ENCODE measurements at places on chromosomes 3 and 15.

DNA sequence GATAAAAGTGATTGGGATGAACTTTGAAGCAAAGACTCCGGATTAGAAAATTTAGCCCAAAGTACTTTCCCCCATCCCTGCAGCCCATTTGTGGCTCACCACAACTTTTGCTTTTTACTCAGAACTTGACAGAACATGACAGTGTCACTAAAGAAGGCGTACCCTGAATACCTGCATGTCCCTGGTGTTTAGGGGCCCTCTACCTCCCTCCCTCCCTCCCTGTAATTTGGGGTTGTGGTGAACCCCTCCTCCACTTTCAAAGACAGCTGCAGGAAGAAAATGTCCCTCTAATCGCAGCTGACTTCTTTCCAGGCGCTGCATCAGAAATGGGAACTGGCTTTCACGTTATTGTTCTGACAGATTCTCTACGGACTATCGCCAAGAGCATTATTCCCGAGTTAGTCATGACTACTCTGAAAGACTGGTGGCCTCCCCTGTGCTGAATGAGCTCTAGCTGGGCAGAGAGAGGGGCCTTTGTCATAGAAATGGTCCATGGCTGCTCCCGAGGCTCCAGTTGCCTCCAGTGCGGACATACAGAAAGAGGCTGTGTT is 93.2 kb upstream of the ARHGEF3 start:
- no peak overlapping the region for H3K4me3 ChIP-seq
- H3K27ac ChIP-seq: no peak overlapping the region
- peaks cover 15% of the 10 kb centered on the region for H3K4me1 ChIP-seq

- H3K4me3 ChIP-seq: no peak overlapping the region
- no peaks in the 10 kb centered on the region for H3K36me3 ChIP-seq
- ATAC-seq: no peak
These were observed 159.4 kb upstream of the UBE2E1 start for GRCh38 chr3:23646184-23646920.

- H3K27ac ChIP-seq: peak overlapping the region; percentile 96
- peaks cover 72% of the 10 kb centered on the region for H3K36me3 ChIP-seq
- H3K4me3 ChIP-seq: no peak overlapping the region
- ATAC-seq: no peak
These were observed 14.1 kb downstream of the STARD5 start for GRCh38 chr15:81309647-81310450.

DNA sequence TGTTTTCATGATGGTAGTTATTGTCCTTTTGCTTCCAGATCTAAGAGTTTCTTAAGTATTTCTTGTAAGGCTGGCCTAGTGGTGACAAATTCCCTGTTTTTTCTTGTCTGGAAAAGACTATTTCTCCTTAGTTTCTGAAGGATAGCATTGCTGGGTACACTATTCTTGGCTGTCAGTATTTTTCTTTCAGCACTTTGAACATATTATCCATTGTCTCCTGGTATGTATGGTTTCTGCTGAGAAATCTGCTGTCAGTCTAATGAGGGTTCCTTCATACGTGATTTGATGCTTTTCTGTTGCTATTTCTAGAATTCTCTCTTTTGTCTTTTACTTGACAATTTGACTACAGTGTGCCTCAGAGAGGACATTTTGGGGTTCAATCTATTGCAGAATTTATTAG is 134.3 kb downstream of the CGGBP1 start:
- no peak overlapping the region for H3K4me3 ChIP-seq
- no peaks in the 10 kb centered on the region for H3K4me1 ChIP-seq
- H3K27ac ChIP-seq: no peak overlapping the region
- peaks cover 10% of the 10 kb centered on the region for H3K36me3 ChIP-seq
- no peak for ATAC-seq

- no peak overlapping the region for H3K4me3 ChIP-seq
- no peak overlapping the region for H3K27ac ChIP-seq
- no peaks in the 10 kb centered on the region for H3K4me1 ChIP-seq
- H3K27me3 ChIP-seq: peaks cover 15% of the 10 kb centered on the region
- ATAC-seq: no peak
- no peaks in the 10 kb centered on the region for H3K36me3 ChIP-seq
These were observed 77.7 kb downstream of the SYNPR start for GRCh38 chr3:63355809-63356208.

DNA sequence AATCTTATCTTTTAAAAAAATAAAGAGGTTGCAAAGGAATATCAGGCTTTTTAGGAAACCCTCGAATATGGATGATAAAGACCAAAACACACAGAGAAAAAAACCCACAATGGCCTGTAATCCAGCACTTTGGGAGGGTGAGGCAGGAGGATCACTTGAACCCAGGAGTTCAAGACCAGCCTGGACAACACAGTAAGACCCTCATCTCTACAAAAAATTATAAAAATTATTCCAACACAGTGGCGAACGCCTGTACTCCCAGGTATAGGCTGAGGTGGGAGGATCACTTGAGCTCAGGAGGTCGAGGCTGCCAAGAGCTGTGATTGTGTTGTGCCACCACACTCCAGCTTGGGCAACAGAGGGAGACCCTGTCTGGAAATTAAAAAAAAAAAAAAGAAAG is 30.8 kb downstream of the RAF1 start:
- peaks cover 10% of the 10 kb centered on the region for H3K36me3 ChIP-seq
- H3K27ac ChIP-seq: no peak overlapping the region
- H3K27me3 ChIP-seq: no peaks in the 10 kb centered on the region

GRCh38 chr3:169179321-169179720 is 484.2 kb downstream of the MECOM start:
- no peak for ATAC-seq
- H3K27ac ChIP-seq: no peak overlapping the region
- no peaks in the 10 kb centered on the region for H3K27me3 ChIP-seq
- H3K4me3 ChIP-seq: no peak overlapping the region
- no peaks in the 10 kb centered on the region for H3K4me1 ChIP-seq
- no peaks in the 10 kb centered on the region for H3K36me3 ChIP-seq

DNA sequence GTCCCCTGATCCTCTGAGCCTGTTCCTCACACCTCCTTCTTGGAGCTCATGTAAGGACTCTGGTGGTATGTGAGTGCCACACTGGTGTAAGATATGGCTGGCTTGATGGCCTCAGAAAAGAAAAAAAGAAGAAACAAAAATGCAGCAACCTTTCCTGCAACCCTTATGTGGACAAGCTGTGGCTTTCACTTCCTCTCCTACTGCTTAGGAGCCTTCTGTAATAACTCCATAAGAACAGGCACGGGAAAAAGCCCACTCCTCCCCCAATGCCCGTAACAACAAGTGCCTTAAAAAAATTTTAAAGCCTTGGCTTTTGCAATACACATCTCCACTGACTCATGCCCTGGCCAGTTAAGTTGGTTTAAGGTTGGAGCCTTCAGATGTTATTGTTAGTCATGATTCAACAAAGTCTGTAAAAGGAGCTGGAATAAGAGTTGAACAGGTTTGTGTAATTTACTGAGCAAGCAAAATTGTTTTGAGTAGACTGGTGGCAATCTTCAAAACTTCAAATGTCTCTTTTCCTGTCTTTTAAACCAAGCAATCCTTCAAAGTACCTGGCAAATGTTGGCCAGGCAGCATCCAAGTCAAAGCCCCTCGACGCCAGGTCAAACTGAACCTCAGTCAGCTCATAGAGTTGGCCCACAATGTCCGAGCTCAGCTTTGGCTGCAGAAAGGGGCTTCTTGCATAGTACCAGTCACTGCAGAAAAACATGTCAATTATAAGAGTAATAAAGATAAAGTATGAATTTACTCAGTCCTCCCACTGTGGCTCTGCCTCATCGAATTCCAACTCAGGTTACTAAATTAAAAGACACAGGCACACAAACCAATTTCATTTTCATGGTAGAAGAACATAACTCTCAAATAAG is 22.9 kb downstream of the FYCO1 start:
- H3K4me3 ChIP-seq: no peak overlapping the region
- H3K36me3 ChIP-seq: peaks cover 38% of the 10 kb centered on the region
- H3K27me3 ChIP-seq: no peaks in the 10 kb centered on the region
- H3K4me1 ChIP-seq: peaks cover 24% of the 10 kb centered on the region
- no peak overlapping the region for H3K27ac ChIP-seq

DNA sequence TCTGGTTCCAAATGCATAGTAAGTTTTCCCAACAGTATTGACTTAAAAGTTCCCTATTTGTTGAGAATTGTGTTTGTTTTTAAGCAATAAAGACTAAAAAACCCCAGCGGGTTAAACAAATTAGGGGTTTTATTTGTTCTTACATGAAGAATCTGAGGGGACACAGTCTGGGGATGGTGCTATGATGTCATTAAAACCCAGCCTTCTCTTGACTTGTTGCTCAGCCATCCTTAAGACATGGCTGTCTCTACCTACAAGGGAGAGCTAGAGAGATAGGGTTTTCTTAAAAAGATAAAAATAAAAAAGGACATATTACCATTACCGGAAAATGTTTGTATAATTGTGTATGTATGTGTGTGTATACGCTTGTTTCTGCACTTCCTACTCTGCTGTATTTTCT is 11.7 kb upstream of the ARL14 start:
- peaks cover 44% of the 10 kb centered on the region for H3K4me1 ChIP-seq
- peak overlapping the region; percentile 74 for H3K4me3 ChIP-seq
- no peaks in the 10 kb centered on the region for H3K36me3 ChIP-seq
- ATAC-seq: peak; percentile 82
- no peaks in the 10 kb centered on the region for H3K27me3 ChIP-seq

DNA sequence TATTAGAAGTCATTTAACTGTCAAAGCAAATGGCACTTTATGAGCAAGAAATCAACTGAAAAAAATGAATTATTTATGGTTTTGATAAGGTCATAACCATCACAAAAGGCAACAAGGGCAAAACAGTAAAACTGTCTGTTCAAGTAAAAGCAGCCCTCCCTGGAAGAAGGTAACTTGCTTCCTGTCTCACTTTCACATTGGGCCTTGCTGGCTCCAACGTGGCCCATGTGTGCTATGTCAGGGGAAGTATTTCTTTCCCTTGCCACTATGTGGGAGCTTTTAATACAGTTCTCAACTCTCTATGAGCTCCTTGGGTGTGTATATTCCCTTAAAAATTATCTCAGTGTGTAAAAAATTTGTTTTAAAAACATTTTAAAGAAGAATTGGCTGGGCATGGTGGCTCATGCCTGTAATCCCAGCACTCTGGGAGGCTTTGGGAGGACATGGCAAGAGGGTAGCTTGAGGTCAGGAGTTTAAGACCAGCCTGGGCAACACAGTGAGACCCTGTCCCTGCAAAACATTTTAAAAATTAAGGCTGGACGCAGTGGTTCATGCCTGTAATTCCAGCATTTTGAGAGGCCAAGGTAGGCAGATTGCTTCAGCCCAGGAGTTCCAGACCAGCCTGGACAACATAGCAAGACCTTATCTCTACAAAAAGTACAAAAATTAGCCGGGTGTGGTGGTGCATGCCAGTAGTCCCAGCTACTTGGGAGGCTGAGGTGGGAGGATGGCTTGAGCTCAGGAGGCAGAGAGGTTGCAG is 45.2 kb upstream of the TJP1 start:
- no peaks in the 10 kb centered on the region for H3K4me1 ChIP-seq
- H3K36me3 ChIP-seq: no peaks in the 10 kb centered on the region
- H3K27me3 ChIP-seq: peaks cover 9% of the 10 kb centered on the region
- no peak overlapping the region for H3K4me3 ChIP-seq
- H3K27ac ChIP-seq: no peak overlapping the region

DNA sequence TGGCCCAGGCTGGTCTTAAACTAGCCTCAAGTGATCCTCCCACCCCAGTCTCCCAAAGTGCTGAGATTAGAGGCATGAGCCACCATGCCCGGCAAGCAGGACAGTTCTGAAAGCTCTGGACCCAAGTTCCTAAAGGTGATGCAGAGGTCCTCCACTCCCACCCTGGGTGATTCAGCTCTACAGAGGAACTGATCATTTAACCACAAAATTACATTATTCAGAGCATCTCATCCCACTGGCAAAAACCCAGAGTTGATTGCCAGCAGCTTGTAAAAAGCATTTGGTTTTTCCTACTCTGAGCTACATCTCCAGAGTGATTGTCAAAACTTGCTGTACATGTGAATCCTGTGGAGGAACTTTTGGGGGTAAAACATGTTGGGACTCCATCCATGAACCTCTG is 60.2 kb downstream of the SLTM start:
- H3K27me3 ChIP-seq: no peaks in the 10 kb centered on the region
- no peak for ATAC-seq
- H3K4me3 ChIP-seq: no peak overlapping the region
- H3K36me3 ChIP-seq: peaks cover 20% of the 10 kb centered on the region
- no peak overlapping the region for H3K27ac ChIP-seq
- H3K4me1 ChIP-seq: no peaks in the 10 kb centered on the region

DNA sequence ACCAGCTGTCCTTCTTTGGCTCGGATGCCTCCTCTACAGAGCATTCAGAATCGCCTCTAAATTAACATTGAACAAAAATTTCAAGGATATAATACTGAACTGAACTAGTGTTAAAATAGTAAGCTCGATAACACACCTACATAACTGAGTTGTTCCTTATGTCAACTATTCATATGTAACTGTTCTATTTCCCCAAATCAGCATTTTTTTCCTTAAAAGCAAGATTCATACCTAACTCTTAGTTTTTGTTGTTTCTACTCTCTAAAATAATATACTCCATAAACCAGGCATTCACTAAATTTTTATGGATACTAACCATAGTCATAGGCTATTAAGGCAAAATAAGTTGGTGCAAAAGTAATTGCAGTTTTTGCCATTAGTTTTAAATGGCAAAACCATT is 32.7 kb upstream of the OSTN start:
- no peaks in the 10 kb centered on the region for H3K4me1 ChIP-seq
- ATAC-seq: no peak
